Right lobe of liver (tissue), 6 donors: ENCODE measurements at places on chromosomes 13 and 19.

DNA sequence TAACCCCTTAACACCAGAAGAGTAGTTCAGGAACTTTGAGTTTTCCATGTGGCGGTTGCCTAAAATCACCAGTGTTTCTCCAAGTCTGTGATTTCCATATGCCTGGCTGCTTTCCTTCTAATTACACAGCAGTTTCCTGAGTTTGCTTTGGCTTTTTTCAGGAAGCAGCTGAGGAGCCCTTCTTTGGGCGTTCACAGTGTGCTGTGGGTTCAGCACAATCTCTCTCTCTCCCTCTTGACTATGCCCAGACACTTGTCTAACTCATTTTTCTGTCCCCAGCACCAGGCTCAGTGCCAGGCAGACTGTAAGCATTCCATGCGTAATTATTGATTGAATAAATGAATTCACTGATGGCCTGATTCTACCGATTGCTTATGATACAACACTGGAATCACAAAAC lies 19.7 kb downstream of the SCEL start:
- DNase-seq = no peak

DNA sequence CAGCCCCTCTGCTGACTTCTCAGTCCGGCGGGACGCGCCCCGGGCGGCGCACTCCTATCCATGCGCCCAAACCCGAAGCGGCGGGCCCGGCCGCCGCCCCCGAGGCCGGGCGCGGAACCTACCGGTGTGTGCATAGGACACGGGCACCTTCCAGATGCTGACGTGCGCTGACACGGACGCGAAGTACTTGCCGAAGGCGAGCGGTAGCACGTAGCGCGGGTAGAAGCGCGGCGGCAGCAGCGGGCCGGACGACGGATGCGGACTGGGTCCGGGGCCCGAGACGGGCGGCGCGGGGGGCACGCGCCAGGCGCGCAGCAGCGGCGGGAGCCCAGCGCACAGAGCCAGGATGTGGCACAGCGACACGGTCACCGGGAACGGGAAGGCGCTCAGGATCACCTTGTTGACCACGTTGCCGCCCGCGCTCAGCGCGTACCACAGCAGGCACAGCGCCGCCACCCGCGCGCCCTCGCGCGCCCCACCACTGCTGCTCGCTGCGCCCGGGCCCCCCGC lies 338 bp downstream of the SLC35E1 start:
- DNase-seq = peak; percentile 55

DNA sequence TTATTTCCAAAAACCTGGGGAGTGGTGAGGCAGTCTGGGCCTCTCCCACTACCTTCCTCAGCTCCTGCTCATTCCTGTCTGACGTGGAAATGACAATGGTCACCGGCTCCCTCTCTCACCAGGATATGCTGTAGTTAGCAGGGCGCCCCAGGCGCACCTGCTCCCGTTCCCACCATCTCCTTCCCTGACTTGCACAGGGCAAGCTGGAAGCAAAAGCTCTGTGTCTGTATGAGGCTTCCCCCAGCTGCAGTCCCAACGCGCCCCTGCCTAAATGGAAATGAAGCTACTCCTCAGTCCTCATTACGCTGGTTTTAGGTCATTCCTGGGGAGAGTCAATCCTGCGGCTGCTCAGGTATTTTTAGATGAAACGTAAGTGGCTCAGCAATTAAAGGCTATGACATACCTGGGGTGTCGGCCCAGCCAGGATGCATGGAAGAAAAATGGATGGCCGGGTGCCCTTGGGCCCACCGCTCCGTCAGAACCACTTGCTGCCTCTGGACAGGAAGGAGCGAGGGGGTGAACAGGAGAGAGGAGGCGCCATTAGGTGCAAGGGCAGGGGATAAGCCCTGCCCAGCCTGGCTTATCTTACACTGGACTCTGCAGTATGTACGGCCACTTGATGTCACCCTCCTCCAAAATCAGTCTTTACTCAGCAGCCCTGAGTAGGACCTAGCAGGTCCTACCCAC lies 32.4 kb downstream of the DHRS12 start:
- no peak for DNase-seq

DNA sequence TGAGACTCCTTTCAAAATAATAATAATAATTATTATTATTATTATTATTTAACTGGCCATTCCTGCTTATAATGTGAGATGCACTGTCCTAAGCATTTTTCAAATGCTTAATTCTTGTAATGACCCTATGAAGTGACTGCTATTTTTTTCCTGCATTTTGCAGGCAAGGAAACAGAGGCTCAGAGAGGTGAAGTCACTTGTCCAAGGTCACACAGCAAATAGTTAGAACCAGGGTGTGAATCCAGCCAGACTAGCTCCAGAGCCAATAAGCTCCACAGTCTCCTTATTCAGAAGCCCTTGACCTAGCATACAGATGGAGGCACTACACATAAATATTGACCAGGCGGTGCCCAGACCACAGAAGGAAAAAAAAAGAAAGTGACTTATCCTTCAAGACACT lies 77.5 kb upstream of the CACNA1A start:
- DNase-seq = no peak

DNA sequence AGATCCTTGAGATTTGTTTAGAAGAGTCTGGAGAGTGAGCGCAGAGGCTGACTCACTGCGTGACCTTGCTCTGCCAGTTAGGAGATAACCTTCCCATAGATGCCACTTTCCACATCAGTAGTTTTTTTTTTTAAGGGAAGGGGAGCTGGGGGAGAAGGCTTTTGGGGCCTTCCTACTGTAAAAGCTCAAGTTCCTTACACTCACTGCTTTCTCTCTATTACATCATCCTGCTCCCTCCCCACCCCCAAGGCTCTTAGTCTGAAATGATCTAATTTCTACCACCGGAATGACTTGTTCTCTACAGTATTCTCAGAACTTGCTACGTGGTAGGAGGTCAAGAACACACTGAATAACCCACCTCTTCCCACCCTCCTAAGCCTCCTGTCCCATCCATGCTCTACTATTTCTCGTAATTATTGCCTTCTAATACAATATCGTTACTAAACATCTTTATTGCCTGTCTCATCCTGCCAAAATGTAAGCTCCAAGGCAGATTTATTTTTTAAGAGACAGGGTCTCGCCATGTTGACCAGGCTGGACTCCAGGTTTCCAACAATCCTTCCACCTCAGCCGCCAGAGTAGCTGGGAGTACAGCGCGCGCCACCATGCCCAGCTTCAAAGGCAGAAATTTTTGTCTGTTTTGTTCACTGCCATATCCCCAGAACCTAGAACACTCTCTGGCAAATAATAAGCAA lies 1.2 kb downstream of the LONP1 start:
- DNase-seq = no peak

GRCh38 chr13:100306434-100306999 lies 217.6 kb downstream of the PCCA start:
- no peak for DNase-seq

DNA sequence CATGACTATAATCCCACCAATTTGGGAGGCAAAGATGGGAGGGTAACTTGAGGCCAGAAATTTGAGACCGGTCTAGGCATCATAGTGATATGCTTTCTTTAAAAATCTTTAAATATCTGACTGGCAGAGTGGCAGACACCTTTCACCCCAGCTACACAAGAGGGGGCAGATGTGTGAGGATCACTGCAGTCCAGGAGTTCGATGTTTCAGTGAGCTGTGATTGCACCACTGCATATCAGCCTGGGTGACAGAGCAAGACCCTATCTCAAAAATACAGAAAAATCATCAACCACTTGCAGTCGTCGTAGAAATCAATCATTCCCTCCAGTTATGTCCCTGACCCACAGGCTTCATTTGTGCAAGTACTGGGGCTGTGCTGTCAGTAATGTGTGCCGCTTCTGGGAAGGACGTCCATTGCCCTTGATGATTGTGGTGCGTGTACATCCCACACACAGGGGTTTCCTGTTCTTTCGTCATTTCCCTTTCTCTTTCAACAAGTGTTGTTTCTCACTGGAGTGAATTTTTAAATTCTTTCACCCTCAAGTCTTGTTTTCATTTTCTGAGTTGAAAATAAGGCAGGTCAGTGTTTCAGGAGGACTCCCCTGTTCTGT lies 1.4 kb downstream of the LGALS14 start:
- no peak for DNase-seq

DNA sequence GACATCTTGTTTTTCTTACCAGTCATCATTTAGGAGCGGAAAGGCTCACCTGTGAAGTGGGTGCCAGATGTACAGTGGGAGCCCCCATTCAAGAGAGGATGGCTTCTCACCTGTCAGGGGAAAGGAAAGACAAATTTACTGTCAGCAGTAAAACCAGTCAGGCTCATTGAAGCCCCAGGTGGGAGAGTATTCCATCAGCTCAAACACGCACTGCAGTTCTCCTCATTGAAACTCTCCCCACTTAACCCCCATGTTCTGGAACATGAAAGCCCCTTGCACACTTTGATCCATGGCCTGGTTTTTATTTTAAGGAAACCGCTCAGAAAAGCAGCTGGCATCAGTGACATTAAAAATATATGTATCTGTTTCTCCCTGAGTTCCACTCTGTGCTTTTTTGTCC lies 401.1 kb upstream of the ZNF507 start:
- DNase-seq = no peak
